Stimulated activated CD4-positive, alpha-beta T cell treated with anti-CD3 and anti-CD28 coated beads, TNF-alpha, amount 100 ng/mL, for 1 hour (primary cell): ENCODE measurements at places on chromosomes 3 and 15.

- no peak for DNase-seq
Observed at GRCh38 chr15:66029650-66030049, 160.4 kb downstream of the RAB11A start.

DNA sequence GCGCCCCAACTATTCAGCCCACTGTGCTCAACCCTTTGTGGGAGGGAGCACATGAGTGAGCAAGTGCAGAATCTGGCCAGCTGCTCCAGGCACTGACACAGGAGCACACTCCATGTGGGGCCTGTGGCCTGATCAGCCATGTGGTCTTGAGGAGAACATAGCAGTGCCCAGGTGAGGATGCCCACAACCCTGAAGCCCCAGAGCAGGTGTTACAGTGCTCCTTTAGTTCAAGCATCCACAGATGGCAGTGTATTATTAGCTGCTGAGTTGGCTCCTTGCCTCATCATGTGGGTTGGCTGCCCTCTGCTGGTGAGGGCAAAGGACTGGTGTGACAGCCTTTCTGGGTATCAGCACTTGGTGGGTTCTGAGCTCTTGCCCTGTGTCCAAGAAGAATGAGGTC is 1588.2 kb downstream of the SI start:
- no peak for DNase-seq

GRCh38 chr15:63917588-63918316 is 84.0 kb upstream of the HERC1 start:
- no peak for DNase-seq

GRCh38 chr3:49248840-49249227 is 28.2 kb downstream of the C3orf62 start:
- no peak for DNase-seq

DNA sequence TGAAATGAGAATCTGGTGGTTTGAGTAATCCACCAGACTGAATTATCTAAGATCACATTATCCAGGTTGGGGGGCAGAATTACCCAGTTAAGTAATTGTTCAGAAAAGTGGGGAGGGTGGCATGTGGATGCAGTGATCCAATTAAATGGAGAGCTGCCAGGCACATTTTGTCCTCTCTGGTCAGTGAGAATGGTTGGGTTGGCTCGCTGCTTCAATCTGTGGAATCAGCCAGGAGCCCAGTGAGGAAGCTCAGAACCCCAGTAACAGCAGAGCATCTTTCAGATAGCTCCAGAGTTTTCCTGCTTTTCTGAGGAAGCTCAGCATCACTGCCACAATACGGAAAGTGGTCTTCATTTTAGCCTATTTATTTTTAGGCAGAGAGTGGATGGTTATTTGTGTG is 6.4 kb upstream of the EXOG start:
- DNase-seq: no peak

DNA sequence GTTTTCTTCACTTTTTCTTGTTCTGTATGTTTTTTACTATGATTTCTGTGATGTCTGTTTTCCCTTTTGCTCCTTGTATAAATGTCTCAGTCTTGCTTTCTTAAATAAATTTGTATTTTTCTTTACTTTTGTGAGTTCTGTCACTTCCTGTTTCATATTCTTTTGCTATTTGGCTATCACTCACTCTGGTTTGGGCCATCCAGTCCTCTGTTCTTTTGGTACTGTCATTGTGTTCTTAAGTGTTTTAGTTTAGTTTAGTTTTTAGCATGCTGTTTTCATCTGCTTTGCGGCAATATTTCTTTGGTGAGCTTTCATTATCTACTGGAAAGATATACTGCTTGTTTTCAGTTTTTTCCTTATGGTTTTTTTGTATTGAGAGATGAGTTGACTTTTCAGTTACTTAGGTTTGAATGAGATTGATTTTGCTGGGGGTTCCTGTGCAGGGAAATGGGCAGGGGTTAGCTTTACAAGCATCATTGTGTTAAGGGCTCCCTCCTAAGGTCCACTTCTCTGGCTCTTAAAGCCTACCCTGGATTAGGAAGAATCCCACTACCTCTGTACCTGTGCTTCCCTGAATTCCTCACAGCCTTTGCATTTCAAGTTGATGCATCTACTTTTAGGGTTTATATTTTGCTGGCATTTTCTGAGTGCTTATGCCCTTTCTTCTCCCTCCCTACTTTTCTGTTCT is 35.1 kb downstream of the PDCD6IP start:
- no peak for DNase-seq

DNA sequence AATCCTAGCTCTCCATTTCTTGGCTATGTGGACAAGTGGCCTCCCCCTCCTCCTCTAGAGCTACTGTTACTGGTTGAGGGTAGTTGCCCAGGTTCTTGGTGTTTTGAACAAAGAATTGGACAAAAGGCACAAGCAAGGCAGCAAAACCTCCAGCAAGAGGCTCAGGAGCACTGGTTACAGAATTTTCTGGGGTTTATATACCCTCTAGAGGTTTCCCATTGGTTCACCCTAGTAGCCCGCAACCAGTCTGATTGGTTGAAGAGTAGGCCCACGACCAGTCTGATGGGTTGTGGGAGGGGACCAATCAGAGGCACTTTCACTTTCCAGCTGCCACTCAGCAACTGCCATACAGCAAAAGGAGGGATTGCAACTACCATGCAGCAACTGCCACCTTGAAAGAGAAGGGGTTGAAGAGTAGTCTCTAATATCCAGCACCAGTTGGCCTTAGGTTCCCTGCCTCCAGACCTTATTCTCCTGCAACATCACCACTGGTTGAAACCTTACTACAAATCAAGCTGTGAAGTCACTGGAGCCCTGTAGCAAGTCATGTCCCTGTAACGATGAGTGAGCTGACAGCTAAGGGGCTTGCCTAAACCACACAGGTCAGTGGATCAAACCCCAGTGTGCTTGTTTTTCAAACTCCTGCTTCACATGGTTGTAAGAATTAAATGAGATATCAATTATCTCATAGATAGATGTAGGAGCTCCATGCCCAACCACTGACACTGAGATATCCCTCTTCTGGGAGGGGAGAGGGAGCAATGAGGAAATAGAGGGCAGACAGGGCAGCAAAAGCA is 2.9 kb upstream of the C15orf39 start:
- no peak for DNase-seq

DNA sequence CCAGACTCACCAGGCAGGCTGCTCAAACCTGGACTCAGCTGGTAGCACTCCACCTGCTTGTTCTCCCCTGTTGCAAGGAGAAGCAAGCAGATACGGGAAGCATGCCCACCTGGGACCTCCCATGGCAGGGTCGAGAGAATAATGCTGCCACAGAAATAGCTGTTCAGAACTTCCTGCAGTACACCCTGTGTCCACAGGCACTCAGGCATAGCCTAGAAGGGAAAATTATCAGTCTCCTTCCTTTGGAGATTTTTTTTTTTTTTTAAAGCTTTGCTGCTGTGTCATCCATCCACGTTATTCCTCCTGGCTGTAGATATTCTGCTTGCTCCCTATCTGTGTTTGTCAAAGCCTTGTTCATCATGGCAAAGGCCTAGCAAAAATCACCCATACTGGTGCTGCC is 32.7 kb upstream of the RPS17 start:
- DNase-seq: no peak

DNA sequence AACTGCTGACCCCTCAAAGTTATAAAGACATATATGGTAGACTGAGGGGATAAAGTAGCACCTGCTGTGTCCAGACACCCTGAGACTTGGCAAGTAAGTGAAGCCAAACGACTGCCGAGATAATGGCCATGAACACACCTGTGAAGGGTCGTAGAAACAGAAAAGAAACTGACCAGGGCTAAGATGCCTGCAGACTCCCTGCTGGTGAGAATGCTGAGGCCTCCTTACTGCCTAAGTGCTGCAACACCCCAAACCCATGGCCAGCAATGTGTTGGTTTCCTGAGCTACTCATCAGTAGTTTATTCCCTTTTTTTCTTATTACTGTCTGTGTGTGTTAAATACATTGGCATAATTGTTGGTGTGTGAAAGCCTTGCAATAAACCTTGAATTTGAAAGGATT is 233.8 kb downstream of the ZNF385D start:
- no peak for DNase-seq

- no peak for DNase-seq
Observed at GRCh38 chr15:40875991-40876730, 2.1 kb upstream of the RHOV start.

DNA sequence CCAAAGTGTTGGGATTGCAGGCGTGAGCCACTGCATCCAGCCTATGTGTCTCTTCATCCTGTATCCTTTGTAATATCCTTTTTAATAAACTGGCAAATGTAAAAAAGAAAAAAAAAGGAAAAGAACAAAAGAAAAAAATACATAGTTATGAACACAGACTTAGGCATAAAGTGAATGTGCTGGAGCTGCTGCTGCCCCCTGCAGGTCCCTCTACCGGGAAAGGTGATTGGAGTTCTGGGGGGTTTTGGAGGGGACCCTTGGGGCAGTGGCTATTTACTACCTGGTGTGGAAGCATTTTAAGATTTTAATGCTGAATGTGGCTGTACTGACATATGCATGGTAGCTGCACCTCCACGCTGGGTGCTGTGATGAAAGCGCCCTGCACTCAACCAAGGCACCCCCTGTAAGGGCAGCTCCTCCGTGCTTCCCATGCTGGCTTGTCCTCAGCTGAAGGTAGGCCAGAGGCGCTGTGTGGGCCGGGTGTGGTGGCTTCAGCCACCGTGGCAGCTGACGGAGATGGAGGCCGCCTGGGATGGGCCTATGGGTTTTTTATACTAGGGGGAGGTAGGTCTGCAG is 49.9 kb downstream of the RPLP1 start:
- DNase-seq: no peak

GRCh38 chr3:56458496-56459103 is 9.7 kb downstream of the ERC2 start:
- no peak for DNase-seq

- DNase-seq: no peak
Observed at GRCh38 chr15:43118829-43119228, 13.0 kb upstream of the UBR1 start.

DNA sequence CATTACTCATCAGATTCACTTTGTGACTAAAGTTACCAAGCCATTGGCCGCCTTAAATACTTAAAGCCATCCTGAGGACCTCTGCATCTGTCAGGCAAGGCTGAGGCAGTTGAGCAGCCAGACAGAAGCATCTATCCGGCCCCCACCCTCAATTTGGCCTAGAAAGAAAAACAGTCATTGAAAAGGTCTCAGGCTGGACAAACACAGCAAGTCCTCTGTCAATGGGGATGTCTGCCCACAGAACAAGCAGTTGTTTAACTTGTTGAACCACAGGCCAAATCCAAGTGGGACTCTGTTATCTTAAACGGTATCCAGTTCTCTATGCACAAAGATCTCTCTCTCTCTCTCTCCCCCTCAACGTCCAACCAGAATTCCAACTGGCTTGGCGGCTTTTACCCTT is 2.8 kb downstream of the ZIC4 start:
- DNase-seq: no peak

GRCh38 chr3:7025581-7026300 is 164.8 kb downstream of the GRM7 start:
- no peak for DNase-seq

DNA sequence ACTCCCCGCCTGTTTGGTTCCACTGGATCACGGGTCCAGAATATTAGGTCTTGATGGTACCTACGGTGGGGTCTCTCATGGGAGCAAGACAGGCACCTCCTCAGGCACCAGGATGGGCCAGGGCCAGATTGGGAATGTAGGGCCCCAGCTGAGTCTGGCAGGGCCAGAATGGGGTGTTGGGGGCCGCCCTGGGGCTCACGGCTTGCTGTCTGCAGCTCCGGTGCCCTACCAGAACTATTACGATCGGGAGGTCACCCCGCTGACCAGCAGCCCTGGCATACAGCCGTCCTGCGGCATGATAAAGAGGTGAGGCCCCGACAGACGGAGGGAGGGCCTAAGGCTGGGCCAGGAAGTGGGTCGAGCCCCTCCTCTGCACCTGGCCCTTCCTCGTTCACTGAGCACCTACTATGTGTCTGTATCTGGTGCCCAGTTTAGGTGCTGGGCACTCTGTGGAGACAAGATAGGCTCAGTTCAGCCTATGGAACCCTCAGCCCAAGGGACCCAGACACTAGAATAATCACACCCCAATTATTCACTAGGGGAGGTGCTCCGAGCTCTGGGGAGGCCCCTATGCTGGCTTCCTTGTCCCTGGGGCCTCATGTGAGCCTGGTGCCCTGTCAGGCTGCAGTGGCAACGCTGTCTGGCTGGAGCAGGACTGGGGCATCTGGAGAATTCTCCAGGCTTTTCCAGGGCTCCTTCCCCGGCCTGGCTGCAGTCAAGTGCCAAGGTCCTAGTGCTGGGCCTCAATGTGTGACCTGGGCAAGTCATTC is 37.9 kb downstream of the PSTPIP1 start:
- no peak for DNase-seq

- no peak for DNase-seq
Observed at GRCh38 chr3:25537516-25537915, 109.5 kb downstream of the RARB start.

GRCh38 chr15:57540736-57541135 is 51.0 kb upstream of the MYZAP start:
- DNase-seq: no peak

- DNase-seq: no peak
Observed at GRCh38 chr15:81088470-81089013, 45.5 kb upstream of the CFAP161 start.

- no peak for DNase-seq
Observed at GRCh38 chr3:21392526-21392925, 358.5 kb downstream of the ZNF385D start.

DNA sequence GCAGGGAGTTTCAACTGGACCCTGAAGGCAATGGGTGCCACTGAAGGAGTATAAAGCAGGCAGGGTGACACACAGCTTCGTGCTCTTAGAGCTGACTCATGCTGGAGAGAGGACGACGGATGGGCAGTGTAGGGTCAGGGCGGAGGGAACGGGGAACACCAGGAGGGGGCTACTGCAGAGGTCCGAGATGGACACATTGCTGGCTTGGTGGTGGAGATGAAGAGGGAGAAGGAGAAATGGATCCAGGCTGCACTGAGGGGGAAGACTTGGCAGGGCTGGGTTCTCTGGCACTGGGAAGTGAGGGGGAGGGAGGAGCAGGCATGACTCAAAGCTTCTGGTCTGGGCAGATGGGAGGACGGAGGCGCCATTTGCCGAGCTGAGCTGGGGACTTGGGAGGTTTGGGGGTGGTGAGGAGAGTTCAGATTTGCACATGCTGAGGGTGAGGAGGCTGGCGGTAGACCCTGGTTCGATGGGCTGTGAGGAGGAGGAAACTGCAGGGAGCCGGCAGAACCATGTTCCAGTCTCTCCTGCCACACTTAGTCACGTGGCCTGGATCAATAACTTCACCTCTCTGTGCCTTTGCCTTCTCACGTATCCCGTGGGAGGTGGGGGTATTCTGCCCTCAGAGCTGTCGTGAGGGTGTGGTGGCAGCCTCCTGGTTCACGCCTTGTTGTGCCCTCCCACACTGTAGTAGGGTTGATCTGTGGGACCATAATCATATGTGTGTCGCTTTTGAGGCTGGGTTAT is 4.6 kb upstream of the KCTD6 start:
- no peak for DNase-seq

- DNase-seq: no peak
Observed at GRCh38 chr15:70672081-70672480, 91.3 kb downstream of the UACA start.
